ENCODE measurements at places on chromosomes 16 and 17. TPM values are rescaled to one million over a fixed set of nuclear protein-coding genes. Genes with fewer than 3 reads are reported as not detected.
A peak's percentile ranks its signal among the peaks of the same experiment; 100 is the strongest.

The TNRC6A gene
- 41.2 TPM for total RNA-seq

The SEPTIN1 gene
- 3.6 TPM for total RNA-seq

The IRX5 gene
- total RNA-seq: 1.9 TPM

The TP53TG3 gene
- total RNA-seq: not detected

The ASB16 gene
- total RNA-seq: 10.3 TPM

The PRCD gene
- total RNA-seq: 11.6 TPM

The CACNG5 gene
- total RNA-seq: not detected

The GFOD2 gene
- total RNA-seq: 8.2 TPM

The KRT35 gene
- total RNA-seq: not detected

The CACNA1H gene
- total RNA-seq: 6.0 TPM

The GAS7 gene
- 130 TPM for total RNA-seq

DNA sequence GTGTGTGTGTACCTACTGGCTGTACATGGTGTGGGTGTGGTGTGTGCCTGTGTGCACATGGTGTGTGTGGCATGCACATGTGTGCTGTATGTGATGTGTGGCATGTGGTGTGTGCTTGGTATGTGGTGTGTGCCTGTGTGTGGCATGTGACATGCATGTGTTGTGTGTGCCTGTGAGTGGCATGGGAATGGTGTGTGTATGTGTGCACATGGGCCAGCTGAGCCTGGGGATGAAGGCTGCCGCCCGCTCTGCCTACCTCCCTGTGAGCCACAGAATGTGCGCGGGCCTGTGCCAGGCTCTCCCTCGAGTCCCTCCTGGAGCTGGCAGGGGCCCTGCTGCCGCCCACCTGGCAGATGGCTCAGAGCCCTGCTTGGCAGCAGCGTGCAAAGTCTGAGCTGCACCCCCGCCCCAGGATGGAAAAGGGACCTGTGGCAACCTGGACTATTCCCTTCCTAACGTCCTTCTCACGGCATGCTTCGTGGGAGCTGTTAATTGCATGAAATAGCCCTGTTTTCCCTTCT lies 9.3 kb downstream of the PRSS27 start:
- no peak for DNase-seq

DNA sequence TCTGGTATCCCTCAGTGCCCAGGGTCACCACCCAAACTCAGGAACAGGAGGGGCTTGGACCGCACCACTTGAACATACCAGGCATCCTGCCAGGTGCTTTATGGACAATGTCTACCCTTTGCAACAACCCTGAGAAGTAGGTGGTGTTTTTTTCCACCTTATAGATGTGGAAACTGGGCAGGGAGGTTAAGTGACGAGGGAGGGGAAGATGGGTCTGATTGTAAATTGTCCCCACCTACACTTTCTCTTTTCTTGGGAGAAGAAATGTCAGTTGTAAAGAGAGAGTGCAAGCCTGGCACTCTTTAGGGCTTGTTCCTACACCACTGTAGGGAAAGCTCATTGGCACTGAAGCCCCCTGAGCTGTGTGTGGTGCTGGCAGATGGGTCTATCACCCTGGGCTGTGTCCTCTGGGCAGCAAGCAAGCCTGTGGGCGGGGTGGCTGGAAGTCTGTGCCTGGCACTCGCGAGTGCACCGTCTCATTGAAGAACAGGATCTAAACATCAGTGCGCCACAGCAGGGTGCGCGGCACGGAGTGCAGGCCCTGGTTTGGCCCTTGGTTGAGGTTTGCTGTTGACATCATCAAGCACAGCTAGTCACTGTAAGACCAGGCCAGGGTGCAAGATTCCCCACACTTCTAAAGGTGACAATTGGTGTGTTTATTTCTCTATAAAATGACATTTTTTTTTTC lies 15.1 kb downstream of the NOD2 start:
- DNase-seq: no peak

DNA sequence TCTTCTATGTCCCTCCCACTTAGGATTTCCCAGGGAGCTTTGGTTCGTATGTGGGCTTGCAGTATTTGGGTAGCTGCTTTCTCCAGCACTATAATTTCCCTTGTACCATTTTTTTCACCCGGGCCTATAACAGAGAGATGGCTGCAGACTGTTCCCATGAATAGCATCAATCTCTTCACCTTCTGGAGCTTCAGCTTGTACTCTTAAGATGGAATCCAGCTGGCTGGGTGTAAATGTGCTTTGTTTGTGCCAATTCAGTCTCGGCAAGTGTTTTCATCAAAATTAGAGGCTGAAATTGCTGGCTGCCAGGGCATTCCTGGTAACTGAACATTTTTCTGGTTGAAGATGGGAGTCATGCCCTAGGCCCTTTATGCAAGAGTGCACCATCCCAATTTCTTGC lies 12.2 kb upstream of the CPD start:
- DNase-seq: no peak

DNA sequence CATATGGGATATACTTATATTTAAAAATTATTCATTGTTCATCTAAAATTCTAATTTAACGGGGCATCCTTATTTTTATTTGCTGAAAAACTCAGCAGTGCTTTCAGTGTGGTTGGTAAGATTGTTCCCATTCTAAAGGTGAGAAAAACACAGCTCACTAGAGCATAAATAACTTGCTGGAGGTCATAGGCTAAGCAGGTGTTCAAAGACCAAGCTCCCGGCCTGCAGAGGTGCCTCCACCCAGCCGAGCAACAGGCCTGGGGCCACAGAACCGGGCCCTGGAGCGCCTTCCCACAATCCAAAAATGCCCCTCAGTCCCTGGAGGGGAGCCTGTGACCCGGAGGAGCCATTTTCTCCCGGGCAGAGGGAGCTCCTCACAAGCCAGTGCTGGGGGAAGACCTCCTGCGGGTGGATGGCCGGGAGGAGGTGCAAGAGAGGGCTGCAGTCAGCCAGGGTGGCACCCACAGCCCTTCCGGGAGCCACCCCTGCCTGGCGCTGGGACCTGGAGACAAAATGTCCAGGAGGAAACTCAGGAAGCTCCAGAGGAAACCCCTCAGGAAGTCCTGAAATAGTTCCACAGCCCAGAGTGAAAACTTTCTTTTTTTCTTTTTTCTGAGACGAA lies 14.7 kb downstream of the ABR start:
- peak; percentile 75 for DNase-seq

- no peak for DNase-seq
These were observed 28.2 kb upstream of the PSMD7 start for GRCh38 chr16:74268372-74268782.

DNA sequence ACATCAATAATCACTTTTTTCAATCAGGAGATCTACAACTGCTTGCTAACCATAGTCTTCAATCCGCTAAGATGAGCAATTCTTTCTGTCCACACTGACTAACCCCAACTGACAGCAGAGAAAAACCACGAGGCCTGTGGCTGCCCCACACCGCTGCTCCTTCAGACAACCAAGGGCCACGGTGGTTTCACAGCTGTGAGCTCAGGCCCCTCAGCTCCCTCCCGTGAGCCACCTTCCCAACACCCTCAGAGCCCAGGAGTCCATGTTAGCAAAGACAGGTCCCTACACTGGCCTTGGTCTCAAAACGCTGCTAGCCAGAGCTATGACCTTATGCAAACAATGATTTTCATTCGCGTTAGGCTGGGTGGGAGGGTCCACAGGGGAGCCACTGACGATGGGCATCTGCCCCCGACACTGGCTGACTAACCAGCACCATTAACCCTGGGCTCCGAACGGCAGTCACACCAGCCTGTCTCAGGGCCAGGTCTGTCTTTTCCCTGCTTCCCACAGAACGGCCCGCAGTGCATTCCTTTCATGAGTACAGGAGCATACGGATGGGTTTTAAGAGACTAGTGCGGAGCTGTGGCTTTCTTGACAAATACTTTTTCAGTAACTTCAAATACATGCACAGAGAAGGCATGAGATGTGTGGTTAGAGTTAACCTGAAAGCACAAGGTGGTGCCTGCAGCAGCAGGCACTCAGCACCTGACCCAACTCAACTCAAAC lies 67.3 kb downstream of the ANKRD11 start:
- DNase-seq: no peak

- DNase-seq: no peak
These were observed 37.7 kb downstream of the TMEM114 start for GRCh38 chr16:8552487-8553221.

DNA sequence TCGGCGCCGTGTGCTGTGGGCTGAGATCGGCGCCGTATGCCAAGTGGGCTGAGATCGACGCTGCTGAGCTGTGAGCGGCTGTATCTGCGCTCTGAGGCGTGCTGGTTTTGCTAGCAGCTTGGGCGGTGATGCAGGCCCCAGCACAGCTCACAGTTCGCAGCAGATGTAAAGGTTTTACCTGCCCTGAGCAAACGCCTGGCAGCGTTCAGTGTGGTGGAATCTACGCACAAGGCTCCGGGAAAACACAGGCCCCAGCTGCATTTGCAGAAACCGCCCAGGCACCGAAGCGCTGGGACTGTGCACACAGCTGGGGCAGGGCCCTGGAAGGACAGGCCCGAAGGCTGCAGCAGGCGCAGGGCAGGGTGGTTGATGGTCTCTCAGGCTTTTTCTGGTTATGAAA lies 8.0 kb upstream of the ZNF469 start:
- peak; percentile 34 for DNase-seq

- DNase-seq: peak; percentile 54
These were observed 952 bp downstream of the BMERB1 start for GRCh38 chr16:15435216-15435864.

DNA sequence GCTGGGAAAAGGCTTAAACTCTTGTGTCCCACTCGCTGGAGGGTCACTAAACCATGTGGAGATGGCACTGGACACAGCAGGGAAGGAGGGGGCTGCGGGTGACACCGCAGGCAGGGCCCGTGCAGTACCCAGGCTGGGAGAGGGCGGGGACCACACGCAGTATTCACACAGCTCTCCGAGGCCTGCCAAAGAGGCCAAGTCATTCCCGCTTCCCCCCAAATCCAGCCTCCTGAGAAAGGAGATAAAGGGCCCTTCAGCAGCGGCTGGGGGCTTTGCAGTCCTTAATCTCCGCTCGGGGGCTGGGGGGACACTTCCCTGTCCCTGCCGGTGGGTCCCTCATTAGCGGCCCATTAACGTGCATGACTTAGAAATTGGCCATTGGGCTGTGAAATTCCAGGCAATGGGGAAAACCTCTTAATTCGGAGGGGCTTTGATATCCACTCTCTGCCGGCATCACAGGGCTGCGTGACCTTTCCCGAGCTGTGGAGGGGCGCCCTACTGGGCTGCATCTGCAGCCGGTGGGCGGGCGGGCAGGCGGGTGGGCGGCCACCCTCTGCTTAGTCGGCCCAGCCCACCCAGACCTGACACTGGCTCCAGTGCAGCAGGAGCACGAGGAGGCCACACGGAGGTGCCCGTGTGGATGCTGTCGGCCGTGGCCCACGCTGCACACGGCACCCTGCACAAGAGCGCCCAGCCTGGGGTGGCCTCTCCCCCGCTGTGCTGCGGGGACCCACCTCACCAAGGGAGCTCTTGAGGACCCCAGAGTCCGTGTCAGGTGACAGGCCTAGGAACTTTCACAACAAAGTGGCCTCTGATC lies 2.6 kb upstream of the SLC38A8 start:
- peak; percentile 46 for DNase-seq

- no peak for DNase-seq
These were observed 27.3 kb upstream of the GPRC5B start for GRCh38 chr16:19911747-19912454.

DNA sequence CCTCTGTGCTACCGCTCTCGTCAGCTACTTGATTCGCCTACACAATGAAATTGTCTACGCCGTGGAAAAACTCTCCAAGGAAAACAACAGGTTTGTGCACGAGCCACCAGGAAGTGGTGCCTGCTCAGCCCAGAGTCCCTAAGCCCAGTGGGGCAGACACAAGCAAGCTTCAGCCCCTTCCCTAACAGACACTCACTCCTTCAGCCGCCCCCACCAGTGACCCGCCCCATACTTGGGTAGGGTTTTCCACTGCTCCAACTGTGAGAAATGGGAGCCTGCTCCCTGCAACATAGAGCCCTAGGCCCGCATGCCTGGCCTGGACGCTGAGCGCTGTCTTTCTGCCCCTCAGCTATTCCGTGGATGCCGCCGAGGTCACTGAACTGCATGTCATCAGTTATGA lies 28.6 kb upstream of the ENDOV start:
- DNase-seq: no peak

DNA sequence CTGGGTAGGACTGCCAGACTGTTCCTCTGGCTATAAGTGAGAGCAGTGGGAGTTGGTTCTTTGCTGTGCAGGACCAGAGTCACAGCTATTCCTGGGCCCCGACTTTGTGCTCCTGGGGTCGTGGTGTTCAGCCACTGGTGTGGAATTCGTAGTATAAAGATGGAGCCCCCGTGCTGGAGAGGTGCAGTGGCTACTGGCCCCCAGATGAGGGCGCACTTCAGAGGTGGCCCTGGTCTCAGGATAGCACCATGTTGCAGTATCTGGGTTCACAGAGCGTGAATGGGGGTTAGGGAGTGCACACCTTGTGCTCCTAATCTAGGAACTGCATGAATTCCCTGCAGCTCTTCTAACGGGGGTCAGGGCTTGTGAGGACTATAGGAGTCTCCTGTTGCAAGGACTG lies 21.1 kb downstream of the TANC2 start:
- DNase-seq: no peak

DNA sequence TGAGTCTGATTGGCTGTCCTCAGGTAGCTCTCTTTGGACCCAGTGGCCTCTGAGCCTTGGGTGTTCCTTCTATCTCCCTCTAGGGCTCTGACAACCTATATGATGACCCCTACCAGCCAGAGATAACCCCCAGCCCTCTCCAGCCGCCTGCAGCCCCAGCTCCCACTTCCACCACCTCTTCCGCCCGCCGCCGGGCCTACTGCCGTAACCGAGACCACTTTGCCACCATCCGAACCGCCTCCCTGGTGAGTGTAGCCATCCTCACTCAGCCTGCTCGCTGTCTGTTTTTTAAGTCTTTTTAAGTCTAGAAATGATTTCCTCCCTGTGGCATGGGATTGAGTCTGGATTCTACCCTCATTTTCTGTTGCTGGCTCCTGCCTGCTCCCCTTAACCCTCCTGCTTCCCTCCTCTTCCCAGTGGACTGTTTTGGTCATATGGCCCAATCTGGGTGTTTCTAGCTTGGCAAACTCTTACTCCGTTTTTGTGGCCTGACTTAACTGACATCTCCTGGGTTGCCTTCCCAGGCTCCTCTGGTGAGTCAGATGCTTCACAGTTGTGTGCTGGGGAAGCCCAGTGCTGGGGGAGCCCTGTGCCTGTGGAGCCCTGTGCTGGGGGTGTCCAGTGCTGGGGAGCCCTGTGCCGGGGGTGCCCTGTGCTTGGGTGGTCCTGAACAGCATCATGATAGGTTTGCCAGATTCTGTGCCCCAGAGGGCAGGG lies 9.9 kb downstream of the TAOK2 start:
- DNase-seq: peak; percentile 31

GRCh38 chr17:43740541-43740940 lies 18.1 kb downstream of the SOST start:
- DNase-seq: no peak

DNA sequence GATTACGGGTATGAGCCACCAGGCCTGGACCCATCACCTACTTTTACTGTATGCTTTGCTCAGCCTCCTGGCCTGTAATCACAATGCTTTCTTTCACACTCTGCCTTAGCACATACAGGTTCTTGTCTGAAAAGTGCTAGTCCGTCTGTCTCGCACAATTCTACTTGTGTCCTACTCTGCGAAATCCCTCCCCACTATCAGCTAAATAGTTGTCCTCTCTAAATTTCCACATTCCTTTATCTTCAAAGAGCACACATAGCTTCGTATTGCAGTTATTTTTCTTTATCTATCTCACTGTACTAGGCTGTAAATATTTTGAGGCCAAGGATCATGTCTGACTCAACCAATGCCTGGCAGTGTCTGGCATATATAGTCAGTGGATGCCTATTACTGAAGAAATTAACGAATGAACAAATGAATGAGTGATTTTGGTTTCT lies 38.5 kb upstream of the ETV4 start:
- DNase-seq: no peak

- no peak for DNase-seq
These were observed 266.5 kb upstream of the HSBP1 start for GRCh38 chr16:83541231-83541630.

Data from right cardiac atrium (tissue), 5 donors.